SK-N-DZ (cell line): ENCODE measurements at places on chromosomes 7 and 10.
A peak's percentile ranks its signal among the peaks of the same experiment; 100 is the strongest.

GRCh38 chr10:22607261-22607660 is 107.1 kb downstream of the PIP4K2A start:
- DNase-seq: no peak

- DNase-seq: no peak
These were observed 79.1 kb downstream of the NAMPT start for GRCh38 chr7:106205621-106206222.

GRCh38 chr10:13773496-13774170 is 186.9 kb downstream of the PRPF18 start:
- no peak for DNase-seq

GRCh38 chr7:148149730-148150129 is 440.8 kb upstream of the C7orf33 start:
- no peak for DNase-seq

GRCh38 chr7:139701908-139702307 is 75.9 kb downstream of the HIPK2 start:
- no peak for DNase-seq

- no peak for DNase-seq
These were observed 133.2 kb upstream of the FAM171A1 start for GRCh38 chr10:15504101-15504840.

GRCh38 chr10:73850211-73850610 is 24.1 kb downstream of the CAMK2G start:
- no peak for DNase-seq

- no peak for DNase-seq
These were observed 21.0 kb downstream of the OR2F1 start for GRCh38 chr7:143975617-143976016.

DNA sequence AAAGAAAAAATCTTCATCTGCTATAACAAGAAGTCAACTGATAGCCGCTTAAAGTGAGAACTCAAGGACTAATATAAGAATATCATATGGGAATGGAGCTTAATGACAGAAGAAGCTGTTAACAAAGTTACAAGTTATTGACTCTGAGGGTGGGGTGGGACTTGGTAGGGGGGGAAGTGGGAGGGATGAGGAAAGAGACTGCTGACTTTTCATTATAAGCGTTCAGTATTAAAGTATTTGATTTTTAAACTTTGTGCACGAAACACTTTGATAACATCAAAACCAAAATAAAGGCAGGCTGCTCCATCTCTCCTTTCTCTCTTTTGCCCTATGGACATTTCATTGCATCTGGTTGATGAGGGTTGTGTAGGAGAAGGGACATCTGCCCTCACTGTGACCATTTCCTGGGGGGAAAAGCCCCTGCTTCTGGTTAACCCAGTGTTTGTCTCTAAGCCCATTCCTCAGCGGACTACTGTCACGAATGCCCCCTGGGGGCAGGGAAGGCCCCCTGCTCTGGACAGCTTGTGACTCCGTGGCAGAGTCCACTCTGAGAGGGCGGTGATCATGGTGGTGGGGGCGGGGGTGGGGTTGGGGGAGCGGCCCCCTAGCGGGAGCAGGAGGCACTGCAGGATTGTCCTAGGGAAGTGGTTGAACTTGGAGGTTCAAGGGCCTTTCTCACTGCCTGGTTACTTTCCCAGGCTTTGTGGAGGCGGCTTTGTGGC is 17.4 kb downstream of the SLC13A4 start:
- no peak for DNase-seq

DNA sequence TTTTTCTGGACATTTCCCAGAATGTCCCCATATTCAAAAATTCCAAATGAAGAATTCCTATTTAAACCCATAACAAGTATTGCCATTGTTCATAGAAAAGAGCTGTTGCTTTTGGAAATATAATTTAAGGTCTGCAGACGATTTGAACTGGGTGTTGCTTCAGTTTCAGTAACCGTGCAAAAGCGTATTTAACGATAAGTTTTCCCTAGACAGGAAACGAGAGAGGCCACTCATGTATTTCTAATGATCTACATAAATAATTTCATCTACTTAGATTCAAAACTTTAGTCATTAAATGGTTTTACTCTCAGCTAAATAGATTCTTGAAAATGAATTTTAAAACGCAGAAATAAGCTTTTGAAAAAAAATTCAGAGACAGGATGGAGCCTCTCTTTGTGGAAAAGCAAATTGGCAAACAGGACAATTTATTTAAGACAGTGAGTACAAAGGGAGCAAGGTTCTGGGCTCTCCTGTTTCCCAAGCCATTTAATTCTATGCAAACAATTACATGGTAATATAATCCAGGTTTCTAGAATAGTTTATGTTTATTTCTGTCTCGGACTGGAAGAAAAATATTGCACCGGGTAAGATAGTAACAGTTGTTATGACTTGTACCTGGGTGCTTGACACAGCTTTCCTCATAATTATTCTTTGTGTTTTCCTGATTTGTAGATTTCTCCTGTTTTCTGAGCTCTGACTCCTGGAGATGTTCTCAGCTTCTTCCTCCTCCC is 263.0 kb downstream of the BAMBI start:
- no peak for DNase-seq

DNA sequence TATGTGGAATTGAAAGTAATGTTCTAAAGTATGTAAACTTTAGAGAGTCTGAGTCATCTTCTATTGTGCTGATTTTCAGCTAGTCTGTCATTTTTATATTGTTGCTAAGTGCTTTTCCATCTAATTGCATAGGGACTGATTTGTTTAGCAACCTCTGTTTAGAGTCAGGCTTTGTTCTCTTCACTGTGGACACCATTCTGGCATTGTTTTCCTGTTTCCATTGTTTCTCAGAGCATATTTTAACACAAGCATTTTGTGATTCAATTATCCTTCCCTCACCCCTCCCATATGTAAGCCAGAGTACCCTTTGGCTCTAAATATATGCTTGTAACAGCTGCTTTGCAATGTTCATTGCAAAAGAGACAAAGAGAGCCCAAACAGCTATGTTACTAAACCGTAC is 748.4 kb upstream of the PHF14 start:
- no peak for DNase-seq

DNA sequence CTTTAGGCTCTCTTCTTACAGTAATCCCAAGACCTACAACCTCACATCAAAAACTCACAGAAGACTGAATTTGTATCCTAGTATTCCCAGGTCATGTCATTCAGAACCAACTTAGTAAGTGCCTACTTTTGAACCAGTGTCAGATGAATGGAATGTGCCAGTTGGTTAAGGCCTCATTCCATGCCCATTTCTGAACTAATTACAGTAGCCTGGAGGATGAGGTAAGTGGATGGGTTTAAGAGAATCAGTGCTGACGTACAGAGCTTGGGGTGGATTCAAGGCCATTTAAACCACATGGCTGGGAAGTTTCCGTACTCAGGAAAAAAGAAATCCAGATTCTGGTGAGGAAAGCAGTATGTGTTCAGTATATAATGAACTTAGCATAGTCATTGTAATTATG is 21.9 kb upstream of the FOXP2 start:
- DNase-seq: no peak

GRCh38 chr7:155283565-155284194 is 14.0 kb upstream of the INSIG1 start:
- no peak for DNase-seq

- DNase-seq: no peak
These were observed 84.3 kb downstream of the SKAP2 start for GRCh38 chr7:26779978-26780595.

GRCh38 chr7:16301291-16301690 is 120.0 kb downstream of the CRPPA start:
- DNase-seq: no peak

DNA sequence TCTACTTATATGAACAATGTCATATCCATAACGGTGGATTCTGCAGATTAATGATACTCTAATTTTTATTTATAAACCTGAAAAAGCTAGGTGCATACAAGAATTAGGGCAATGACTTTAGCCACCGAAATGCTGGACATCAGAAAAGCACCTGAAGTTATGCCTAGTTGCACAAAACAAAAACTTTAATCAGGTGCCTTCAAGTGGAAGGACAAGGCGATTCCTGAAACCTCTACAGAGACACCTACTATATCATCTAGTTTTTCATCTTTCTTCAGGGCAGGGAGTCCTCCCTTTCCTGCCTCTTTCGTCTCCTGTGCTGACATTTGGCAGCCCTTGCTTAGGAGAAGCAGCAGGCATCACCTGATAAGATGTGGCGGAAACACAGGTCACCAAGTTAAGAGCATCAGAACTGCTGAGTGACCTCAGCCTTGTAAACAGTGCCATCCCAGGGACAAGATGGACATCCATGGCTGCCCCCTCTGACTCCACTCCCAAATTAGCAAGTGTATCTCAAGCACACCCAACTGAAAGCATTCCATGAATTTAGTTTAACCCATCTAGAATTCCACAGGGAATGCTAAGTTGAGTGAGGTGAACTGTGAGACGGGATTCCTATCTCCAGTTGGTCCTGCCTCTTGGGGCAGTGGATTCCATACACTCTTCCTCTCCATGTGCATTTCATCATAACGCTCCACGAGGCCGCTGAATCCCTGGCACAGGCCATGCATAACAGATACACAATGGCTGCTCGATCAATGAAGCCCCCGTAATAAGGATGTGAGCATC is 5.8 kb downstream of the ITPRIP start:
- DNase-seq: no peak

- DNase-seq: peak; percentile 28
These were observed 71.2 kb downstream of the ADRA2A start for GRCh38 chr10:111148025-111148424.

- no peak for DNase-seq
These were observed 7.9 kb downstream of the OSBPL3 start for GRCh38 chr7:24972166-24972477.

GRCh38 chr10:88095778-88096431 is 232.5 kb downstream of the PTEN start:
- no peak for DNase-seq

DNA sequence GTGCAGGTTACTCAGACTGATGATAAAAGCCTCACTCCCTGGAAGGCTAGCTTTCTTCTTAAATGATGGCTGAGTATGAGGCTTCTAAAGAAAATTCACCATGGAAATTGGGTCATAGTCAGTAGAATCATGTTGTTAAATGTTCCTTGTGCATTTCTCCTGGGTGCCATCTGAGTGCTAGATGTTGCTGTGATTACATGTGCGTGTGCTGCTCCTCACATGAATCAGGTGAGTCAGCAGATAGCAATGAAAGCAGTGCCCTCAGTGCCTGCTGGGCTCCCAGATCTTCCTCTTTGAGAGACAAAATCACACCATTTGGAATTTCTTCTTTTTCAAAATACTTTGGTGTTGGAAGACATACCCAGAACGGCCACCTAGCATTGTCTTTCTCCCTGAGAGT is 331.7 kb downstream of the XPNPEP1 start:
- DNase-seq: no peak

DNA sequence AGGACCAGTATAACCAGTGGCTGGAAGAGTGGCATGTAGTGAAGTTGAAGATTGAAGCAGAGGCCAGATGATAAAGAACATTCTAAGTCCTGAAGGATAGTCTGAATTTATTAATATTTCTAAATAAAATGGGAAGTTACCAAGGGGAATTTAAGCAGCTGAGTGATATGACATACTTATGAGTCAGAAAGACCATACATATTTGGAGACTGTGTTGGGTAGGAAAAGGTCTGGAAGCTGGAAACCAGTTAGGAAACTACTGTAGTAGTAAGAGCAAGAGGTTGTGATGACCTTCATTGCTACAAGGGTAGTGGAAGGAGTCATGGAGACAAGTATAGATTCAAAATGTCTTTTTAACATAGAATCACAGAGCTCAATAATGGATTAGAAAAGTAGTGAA is 752.3 kb downstream of the SUGCT start:
- no peak for DNase-seq

GRCh38 chr7:108000875-108001763 is 1.8 kb downstream of the LAMB1 start:
- peak; percentile 30 for DNase-seq

- no peak for DNase-seq
These were observed 112.0 kb downstream of the PDE1C start for GRCh38 chr7:31958226-31958625.

DNA sequence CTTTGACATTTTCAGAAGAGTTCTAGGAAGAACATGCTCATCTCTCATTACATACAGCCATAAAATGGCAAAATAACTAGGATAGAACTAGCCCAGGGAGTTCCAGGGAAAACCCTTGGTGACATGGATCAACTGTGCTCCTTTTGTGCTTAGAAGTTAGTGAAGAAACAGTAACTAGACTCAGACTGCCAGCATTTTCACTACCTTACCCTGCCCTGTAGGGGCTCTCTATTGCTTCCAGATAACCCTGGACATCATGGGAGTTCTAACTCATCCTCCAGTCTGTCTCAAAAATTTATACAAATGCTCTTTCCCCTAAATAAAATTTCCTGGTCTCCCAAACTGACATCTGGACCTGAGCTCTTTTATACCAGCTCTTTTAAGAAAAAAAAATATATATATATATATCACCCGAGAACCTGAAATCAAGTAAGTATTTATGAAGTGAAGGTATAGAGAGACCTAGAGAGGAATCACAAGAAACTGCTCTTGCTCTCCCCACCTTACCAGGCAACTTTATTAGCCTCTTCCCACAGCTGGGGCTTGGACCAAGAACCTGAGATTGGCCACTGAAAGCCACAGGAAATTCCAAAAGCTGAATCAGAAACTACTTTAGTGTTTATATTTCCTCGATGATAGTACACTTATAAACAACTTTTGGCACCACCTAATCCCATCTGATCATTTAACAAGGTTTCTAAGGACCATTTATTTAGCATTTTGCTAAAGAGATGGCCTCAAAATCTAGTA is 101.4 kb downstream of the RELN start:
- no peak for DNase-seq

GRCh38 chr10:116331815-116332214 is 7.6 kb downstream of the CCDC172 start:
- DNase-seq: no peak

- DNase-seq: peak; percentile 67
These were observed 10.9 kb downstream of the SEC31B start for GRCh38 chr10:100508691-100509150.

GRCh38 chr7:3106361-3106826 is 62.7 kb upstream of the CARD11 start:
- no peak for DNase-seq
